Activated CD8-positive, alpha-beta memory T cell treated with anti-CD3 and anti-CD28 coated beads for 1 hour (primary cell): ENCODE measurements at places on chromosomes 5 and 9.

DNA sequence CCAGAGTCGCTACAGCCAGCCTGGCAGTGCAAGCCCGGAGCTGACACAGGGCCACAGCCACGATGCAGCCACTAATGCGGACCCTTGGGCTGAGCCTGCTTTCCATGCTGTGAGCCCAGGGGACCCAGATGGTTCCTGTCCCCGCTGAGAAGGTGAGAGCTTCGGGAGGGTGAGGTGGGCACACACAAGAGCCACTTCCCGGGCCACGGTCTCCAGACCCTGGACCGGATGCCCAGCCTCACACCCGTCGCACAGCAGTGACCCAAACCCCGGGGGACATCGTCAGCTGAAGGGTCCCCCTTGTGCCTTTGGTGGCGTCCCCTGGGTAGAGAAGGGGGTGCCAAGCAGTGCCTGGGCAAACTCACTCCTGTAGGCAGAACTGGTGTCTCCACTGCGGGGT, 13.4 kb downstream of the PAEP start:
- DNase-seq: no peak

DNA sequence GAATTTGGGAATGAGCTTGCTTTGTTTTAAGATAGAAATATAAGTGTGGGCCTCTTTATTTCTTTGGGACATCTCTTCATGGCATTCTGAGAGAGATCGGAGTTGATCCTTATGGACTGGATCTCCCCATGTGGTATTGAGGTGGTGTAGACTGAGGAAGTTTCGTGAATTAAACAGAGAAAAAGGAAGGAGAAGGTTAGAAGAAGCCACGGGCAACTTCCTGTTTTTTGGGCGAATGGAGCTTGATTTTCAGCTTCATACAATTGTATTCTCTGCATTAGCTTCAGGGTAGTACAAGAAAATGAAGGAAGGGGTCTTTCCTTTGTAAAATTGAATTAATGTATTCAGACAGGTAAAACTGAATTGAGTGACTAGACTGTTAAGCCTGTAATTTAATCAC, 70.5 kb upstream of the HMHB1 start:
- no peak for DNase-seq

DNA sequence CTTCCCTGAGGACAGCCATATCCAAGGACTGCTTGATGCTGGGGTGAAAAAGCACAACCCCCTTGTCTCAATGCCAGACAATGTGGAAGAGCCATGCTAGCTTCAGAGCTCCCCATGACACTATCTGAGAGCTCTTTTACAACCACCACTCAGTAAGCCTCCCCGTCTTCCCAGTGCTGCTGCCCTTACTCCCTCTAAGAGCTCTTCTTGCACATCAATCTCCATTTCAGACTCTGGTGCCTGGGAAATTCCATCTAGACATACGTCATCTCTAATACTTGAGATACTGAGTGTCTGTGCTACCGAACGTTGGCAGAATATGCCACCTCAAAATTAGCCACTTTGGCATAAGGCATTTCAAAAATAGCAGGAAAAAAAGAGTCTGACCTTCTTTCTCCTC, 94.5 kb downstream of the EDIL3 start:
- no peak for DNase-seq

GRCh38 chr5:126004636-126005035, 418.6 kb upstream of the GRAMD2B start:
- DNase-seq: no peak

GRCh38 chr9:14710804-14711203, 11.7 kb downstream of the CER1 start:
- no peak for DNase-seq
